ENCODE measurements at places on chromosomes 1 and 21.

GRCh38 chr1:51296383-51297357 is 33.7 kb downstream of the TTC39A start:
- DNase-seq = peak; percentile 79

GRCh38 chr1:41003640-41004220 is 17.8 kb downstream of the SLFNL1 start:
- DNase-seq = peak; percentile 99

DNA sequence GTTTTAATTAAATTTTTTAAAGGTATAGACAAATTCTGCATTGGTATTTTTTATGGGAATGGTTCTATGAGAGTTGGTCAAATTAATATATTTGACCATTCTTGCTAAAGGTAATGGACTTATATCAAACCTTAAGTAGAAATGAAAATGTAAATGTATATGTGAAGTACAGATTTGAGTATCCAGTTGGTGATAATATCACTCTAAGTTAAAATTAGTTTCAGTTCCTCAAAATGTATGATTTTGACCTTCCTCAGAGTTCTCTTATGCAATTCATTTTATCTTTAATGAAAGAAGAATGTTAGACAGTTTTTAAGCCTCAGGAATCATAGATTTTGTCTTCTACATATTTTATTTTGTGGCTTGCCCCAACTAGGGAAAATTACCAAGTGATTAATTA is 1291.5 kb upstream of the B3GALT2 start:
- DNase-seq = no peak

DNA sequence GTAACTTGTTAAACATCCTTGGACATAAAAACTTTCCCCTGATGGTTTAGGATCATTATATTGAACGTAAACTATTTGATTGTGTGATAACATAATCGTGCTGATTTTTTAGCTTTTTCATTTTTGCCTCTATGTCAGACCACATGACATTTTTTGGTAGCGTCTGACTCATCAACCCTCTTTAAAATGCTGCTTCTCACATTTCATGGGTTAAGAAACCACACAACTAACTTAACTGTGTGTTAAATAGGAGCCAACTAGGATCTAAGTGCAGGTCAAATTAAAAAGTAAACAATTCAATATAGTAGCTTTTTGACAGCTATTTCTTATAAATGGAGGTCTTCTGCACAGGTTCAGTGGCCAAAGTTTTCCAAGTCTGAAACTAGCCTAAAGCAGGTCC is 9.8 kb downstream of the BTG3 start:
- peak; percentile 31 for DNase-seq

GRCh38 chr1:83882906-83883305 is 116.0 kb downstream of the TTLL7 start:
- DNase-seq = peak; percentile 43
